Stimulated activated CD8-positive, alpha-beta memory T cell treated with anti-CD3 and anti-CD28 coated beads, Interleukin-2, amount 100 ng/mL, for 1 hour (primary cell): ENCODE measurements at places on chromosomes 13 and 19.

DNA sequence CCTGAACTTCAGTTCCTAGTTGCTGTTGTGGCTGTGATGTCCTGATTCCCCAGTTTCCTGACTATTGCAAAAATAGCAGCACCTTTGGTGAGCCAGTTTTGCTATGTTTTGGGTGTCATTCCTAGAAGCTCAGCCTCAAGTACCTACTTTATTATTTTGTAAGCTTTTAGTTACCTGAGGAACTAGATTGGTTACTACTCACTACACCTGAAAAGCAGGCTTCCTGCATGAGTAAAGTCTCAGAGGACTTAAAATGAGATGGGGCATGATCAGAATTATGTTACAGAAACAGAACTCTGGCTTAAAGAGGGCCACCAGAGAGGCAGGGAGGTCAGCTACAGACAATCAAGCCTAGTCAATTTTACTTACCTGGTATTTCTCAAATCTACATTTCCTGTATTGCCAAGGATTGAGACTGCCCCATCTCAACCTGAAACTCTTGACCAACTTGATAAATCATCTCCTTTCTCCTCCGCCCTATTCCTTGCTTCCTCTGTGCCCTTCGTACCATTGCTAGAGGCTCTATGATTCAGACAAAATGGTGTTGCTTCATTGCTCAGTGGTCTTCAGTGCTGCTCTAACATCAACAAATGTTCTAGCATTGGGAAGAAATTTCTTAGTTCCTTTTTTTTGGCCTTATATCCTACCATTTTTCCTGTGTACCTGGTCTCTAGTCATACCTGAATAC, 58.9 kb downstream of the RAP2A start:
- no peak for DNase-seq

DNA sequence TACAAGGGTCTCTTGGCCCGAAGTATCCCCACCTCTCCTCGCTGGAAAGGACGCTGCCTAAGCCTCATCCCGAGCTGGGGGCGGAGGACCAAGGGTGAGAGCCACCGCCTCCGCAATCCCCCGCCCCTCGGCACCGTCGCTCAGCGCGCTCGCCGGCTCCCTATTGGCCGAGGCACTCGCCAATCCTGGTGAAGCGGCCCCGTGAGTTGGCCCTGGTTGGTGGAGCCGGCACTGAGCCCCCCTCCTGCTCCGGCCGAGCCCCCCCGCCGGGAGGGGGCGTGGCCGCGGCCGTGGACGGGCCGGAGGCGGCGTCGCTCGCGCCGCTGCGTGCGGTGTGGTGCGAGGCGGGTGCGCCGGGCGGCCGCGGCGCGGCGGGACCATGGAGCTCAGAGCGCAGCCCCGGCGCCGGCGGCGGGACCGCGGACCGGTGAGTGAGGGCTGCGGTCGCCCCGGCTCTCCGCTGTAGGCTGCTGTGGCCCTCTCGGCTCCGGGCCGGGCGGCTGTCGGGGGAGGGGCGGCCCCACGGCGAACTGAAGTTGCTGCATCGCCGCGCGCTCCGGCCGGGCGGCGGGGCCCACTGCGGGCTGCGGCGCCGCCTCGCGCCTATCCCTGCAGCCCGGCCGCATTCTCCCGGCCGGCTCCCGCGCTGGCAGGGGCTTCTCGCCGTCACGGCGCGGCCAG, at the start of gene WASF3:
Gene WASF3 (plus strand): TSS at position 291 of the 681 bp plus-strand sequence. CDS start 84,588 bp downstream, outside the sequence.
- DNase-seq = no peak

GRCh38 chr19:16096280-16096855, 15.3 kb upstream of the RAB8A start:
- DNase-seq = no peak

GRCh38 chr13:112341976-112342735, 34.0 kb upstream of the SPACA7 start:
- DNase-seq = no peak

- no peak for DNase-seq
These were observed 6.1 kb upstream of the C13orf46 start for GRCh38 chr13:113979791-113980471.

DNA sequence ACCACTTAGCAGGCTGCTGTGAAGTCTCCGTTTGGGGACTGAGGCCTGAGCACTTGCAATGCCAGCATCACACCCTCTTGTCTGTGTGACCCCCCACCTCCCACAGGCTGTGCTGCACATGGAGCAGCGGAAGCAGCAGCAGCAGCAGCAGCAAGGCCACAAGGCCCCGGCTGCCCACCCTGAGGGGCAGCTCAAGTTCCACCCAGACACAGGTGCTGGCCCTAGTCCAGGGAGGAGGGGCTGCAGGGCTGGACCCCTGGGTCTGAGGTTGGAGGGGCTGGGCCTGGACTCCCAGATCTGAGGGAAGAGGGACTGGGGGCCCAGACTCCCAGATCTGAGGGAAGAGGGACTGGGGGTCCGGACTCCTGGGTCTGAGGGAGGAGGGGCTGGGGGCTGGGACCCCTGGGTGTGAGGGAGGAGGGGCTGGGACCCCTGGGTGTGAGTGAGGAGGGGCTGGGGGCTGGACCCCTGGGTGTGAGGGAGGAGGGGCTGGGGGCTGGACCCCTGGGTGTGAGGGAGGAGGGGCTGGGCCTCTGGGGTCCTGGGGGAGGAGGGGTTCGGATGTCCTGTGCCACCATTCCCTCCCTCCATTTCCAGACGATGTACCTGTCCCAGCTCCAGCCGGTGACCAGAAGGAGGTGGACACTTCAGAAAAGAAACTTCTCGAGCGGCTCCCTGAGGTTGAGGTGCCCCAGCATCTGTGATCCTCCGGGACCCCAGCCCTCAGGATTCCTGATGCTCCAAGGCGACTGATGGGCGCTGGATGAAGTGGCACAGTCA, 11.6 kb upstream of the DHDH start:
- no peak for DNase-seq

GRCh38 chr19:7293762-7294557, at the start of gene INSR:
TSS of gene INSR (minus strand) at chr19:7294414. CDS start at chr19:7293891, 523 bp downstream.
- no peak for DNase-seq

- DNase-seq = no peak
These were observed 27.1 kb downstream of the EDNRB start for GRCh38 chr13:77891486-77891885.

DNA sequence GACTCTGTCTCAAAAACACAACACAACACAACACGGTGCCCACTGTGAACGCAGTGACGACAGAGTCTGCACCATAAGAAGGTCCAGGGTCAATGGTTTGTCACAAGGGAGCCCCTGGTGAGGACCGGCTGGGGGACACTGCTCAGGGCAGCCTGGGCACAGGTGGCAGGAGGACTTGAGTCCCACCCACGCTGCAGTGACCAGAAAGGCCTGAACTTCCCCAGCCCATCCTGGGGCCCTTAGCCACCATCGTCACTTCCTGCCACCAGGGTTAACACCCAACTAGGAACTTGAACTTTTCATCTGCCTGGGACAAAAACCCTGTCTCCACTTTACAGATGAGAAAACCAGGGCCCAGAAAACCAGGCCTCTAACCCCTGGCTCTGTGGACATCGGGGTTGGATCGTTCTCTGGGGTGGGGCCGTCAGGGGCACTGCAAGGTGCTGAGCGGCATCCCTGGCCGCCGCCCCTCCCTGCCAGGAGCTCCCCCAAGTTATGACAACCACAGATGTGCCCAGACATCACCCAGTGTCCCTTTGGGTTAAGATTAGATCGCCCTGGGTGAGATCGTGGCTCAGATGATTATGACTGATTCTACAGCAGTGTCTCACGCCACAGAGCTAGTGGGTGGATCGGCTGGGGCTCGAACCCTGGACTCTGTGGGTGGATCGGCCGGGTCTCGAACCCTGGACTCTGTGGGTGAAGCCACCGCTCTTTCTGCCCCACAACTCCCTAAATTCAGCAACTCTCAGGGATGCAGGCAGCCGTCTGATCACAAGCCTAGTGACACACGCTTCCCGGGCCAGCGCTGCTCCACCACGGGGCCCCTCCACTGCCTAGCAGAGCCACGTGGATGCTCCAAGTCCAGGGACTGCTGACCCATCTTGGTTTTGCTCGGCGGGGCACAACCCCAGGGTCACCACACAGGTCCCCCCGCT, 14.0 kb downstream of the MOB3A start:
- no peak for DNase-seq

GRCh38 chr19:53696951-53697350, 65.2 kb downstream of the DPRX start:
- DNase-seq = no peak

GRCh38 chr19:20481736-20482135, 83.8 kb downstream of the ZNF737 start:
- no peak for DNase-seq

DNA sequence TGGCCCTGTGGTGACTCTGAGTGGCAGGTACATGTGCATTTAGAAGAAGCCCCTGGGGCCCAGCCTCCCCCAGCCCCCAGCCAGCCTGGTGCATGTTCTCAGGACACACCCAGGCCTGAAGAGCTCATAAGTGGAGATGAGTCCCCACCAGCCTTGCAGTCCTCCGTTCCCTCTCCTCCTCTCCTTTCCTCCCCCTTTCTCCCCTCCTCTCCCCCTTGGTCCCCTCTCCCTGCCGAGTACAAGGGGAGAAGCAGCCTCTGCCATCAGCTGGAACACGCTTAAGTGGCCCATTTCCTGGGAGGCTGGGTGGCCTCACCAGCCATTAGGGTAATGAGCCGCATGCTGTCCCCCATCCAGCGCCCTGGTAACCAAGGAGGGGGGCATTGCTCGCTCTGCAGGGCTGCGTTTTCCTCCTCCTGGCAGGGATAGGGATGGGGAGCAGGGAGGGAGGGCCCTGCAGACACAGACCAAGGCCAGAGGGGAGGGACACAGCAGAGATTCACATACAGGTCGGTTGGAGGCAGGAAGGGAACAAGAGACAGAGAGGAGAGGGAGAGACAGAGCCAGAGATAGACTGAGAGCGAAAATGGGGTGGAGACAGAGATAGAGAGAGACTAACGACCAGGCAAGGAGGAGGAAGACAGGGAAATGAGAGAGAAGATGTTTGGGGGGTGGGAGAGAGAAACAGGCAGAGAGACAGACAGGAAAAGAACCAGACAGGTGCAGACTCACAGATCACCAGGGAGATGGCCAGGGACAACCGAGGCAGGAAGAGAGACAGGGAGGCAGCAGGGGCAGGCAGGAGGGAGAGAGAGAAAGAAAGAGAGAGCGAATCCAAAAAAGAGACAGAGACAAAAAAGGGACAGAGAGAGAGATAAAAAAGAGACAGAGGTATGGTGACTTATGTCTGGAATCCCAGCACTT, 19.3 kb upstream of the DPP9 start:
- DNase-seq = no peak

DNA sequence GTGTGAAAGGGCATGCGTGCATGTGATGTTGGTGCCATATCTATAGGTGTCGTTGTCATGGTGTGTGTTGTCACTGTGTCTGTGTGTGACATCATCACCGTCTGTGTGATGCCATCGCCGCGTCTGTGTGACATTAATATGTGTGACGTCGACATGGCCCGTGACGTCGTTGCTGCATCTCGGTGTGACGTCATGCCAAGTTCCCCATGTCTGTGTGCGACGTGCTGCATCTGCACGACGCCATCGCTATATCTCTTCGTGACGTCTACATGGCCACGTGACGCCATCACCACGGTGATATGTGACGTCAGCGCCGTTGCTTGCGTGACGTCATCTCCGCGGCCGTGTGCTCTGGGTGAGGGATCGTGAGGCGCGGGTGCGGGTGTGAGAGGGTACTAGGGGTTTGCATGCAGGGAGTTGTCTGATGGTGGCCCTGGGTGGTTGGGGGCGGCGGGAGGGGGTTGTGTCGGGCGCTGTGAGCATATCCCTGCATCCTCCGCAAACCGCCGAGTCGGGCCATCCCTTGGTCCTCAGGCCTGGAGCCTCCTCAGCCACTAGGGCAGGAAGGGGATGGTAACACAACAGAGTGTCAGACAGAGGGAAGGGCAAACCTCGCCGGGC, 14.6 kb downstream of the GTPBP3 start:
- no peak for DNase-seq

DNA sequence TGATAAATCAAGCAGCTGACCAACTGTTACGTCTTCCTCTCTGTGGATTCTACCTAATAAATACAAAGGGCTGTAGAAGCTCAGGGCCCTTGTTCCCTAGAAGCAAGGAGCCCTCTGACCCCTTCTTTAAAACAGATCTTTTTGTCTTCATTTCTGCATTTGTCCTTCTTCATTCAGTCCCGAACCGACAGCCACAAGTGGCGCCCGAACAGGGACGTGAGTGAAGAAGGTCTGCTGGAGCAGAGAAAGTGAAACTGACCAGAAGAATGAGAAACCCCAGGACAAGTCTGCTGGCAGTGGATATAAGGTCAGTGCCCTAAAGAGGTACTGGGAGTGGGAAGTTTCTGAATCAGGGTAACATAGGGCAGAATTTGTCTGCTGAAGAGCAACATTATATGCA, 13.1 kb downstream of the ZNF773 start:
- DNase-seq = no peak

DNA sequence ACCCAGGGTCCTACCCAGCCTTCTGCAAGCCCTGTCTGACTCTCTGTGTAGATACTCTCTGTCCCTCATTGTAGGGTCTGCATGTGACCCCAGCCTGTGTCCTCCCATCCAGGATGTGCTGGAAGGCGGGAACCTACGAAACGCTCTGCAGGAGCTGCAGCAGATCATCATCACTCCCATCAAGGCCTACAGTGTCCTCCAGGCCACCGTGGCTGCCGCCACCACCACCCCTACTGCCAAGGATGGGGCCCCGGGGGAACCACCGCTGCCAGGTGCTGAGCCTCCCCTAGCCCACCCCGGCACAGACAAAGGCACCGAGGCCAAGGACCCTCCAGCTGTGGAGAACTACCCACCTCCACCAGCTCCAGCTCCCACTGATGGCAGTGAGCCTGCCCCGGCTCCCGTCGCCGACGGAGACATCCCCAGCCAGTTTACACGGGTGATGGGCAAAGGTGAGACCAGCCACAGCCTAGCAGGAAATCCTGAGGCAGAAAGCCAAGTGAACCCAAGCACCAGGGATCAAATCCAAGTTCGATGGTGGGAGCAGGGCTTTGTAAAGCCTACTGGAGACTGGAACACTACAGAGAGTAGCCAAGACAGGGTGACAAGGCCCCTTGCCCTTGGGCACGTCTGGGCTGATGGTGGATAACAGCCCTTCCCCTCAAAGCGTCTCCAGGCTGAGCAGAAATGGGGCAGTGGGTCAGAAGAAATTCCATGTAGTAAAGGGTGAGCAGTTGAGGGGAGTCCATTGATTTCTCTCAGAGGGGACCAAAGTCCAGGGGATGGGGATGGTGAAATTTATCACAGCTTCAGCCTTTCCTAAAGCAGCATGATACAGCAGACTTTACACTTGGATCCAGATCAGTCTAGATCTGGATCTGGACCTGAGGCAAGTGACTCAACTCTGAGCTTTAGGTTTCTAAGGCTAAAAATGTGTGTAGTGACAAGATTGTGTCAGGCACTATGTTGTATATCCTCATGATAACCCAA, 13.2 kb downstream of the PAF1 start:
- no peak for DNase-seq
